Body of pancreas (tissue), 4 donors: ENCODE measurements at places on chromosomes 1 and 21.

GRCh38 chr1:93816970-93817678 is 61.9 kb downstream of the DNTTIP2 start:
- DNase-seq, result peak; percentile 52

- DNase-seq, result no peak
Measured at GRCh38 chr1:200528858-200529606, 91.5 kb downstream of the KIF14 start.

DNA sequence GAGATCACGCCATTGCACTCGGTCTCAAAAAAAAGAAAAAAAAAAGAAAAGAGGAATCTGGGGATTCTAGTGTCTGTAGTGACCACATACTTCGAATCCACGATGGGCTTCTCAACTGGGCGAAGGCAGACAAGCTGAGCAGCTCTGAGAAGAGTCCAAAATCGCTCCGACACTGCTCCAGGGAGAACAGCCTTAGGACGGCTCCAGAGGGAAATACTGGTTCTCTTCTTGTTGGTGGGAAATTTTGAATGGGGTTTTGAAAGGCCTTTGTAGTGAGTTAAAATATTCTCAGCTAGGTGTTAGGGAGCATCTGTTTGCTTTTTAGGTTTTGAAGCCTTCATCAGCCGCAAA is 18.3 kb upstream of the HJV start:
- no peak for DNase-seq

GRCh38 chr21:39094087-39094780 is 89.0 kb downstream of the PSMG1 start:
- no peak for DNase-seq

DNA sequence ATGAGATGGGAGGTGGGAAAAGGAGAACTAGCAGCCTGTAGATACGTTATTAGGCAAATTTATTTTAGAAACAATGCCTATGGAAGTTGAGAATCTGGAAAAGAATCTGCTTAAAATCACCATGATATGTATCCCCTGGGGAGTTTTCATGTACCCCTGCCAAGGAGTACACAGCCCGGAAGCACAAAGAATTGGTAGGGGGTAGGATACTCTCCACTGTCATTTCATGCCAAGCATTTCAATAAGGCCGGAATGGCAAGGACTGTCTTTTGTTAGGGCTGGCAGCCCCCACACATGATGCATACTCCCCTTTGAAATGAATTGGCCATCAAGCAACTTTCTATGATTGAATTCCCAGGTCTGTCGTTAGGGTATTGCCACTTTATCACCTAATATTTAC is 111.5 kb upstream of the APP start:
- DNase-seq, result no peak

GRCh38 chr1:116743535-116743934 is 10.7 kb upstream of the CD2 start:
- no peak for DNase-seq

GRCh38 chr1:30446095-30446494 is 277.3 kb downstream of the MATN1 start:
- no peak for DNase-seq

GRCh38 chr1:173333581-173333980 is 126.5 kb upstream of the TNFSF4 start:
- no peak for DNase-seq

DNA sequence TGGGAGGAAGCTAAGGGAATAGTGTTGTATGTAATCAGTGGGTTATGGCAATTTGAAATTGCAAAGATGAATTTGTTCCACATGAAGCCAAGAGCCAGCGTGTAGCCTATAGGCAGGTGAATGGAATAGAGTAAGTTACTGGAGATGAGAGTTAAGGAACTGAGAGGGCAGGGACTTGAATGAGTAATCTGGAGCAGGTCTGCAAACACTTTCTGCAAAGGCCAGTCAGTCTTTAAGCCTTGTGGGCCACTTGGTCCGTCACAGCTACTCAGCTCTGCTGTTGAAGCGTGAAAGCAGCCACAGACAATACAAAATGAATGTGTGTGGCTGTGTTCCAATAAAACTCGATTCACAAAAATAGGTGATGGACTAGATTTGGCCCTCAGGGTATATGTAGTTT is 29.2 kb downstream of the SZT2 start:
- DNase-seq, result no peak

GRCh38 chr1:40948741-40949443 is 30.6 kb upstream of the CTPS1 start:
- DNase-seq, result peak; percentile 72

DNA sequence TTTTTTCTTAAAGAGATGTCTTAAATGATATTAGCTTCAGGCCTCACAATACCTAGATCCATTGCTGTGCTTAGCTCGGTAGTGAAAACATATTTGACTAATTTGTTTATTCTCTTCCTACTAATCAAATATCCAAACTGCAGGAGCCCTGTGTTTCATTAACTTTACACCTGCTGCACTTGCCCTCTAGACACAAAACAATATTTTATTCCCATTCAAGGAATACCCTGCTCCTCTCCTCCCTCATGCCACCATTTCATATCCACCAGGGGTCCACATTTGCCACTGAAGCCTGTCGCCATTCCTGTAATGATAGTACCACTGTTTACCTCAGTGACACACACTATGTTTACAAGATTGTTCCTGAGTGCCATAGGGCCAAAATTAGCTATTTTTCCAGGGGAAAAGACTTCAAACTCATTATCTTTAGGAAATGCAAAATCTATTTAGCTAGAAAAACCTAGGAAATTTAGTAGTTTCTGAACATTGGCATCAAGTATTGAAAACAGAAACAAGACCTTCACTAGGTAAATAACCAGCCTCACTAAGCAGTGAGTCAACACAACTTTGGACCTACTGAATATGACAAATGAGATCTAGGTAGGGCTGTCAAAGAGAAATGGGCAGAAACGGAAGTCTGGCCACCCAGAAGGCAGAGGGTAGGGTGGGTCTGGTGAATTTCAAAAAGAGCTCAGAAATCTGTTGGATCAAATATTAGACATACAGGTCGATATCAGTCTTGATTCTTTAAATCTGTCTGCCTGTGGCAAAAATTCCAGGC is 134.6 kb upstream of the KCNK1 start:
- DNase-seq, result no peak

DNA sequence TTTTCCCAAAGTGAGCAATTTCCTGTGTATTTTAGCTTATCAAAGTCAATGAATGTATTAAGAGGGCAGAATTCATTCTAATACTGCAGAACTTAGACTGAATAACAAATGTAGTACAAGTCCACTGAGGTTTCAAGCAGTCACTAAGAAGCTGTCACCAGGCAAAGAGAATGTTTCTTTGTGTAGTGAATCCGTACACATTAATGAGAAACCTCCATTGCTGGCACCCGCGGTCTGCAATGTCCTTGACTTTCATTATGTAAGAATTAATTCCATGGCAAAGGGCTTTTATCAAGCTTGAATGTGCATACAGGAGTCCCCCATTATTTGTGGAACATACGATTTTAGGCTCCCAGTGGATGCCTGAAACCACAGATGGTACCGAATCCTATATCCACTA is 719.5 kb upstream of the TMPRSS15 start:
- no peak for DNase-seq

DNA sequence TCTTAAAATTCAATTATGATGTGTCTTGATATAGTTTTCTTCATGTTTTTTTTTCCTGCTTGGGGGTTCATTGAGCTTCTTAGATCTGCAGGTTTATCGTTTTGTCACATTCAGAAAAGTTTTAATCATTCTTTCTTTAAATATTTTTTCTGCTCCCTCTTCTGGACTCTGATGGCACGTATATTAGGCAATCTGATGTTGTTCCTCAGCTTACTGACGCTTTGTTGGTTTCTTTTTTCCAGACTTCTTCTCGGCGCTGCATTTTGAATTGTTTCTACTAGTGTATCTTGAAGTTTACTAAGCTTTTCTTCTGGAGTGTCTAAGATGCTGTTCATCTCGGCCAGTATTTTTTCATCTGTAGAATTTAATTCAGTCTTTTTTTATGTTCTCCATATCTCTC is 44.8 kb upstream of the FMOD start:
- no peak for DNase-seq

DNA sequence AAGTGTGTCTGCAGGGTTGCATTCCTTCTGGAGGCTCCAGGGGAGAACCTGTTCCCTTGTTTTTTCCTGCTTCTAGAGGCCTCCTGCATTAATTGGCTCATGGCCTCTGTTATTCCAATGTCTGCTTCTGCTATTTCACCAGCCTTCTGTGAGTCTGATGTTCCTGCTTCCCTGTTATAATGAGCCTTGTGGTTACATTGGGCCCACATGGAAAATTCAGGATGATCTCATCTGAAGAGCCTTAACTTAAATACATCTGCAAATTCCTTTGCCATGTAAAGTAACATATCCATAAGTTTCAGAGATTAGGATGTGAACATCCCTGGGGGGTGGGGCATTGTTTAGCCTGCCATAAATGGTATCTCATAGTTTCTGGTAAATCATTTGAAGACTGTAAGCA is 181.1 kb downstream of the RWDD3 start:
- DNase-seq, result no peak

DNA sequence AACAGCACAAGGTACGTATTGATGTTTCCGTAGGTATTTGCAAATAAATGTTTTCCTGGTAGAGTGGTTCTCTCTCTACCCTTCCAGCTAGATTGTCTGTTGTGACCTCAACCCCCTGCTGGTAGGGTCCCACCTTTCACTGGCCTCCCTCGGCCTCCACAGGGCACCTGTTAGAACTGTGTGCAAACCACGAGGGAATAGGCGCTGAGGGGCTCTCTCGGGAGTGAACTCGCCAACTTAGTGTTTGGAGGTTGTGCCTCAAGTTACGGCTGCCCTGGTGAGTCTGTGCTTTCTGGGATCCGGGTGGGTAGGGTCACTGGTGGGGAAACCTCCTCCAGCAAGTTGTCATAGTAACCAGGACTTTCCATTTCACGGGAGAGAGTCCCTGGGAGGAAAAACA is 204.7 kb upstream of the EDN2 start:
- DNase-seq, result no peak

GRCh38 chr1:186104459-186104858 is 270.6 kb downstream of the TPR start:
- no peak for DNase-seq

DNA sequence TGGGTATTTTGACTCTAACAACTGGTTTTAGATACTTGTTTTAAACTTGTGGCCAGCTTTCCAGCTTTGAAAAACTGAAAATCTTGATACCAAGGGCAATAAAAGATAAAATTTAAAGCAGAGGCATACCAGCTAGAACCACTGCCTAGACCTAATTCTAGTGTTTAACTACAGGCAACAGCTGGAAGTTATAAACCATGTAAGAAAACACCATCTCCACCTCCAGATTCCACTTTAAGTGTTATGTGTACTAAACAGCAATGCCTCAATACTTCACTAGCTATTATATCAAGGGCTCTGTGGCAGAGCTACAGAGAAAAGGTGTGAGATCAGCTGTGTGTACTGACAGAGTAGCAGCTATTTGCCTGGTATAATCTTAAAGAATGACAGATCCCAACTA is 69.5 kb downstream of the LPAR3 start:
- no peak for DNase-seq

DNA sequence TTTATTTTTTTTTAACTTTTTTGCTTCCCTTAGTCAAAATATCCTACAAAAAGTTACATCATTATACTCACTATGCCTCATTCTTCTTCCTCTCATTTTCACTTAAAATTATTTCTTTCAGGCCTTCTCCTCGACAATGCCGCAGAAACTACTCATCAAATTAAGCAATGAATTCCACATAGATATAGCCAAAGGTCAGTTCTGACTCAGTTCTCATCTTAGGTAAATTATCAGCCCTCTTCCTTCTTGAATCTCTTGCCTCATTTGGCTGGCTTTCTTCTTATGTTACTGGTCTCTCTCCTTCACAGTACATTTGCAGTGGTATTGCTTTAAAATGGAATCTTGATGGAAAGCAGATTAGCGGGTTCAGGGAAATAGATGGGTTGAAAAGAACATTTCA is 260.7 kb upstream of the BRINP3 start:
- no peak for DNase-seq

GRCh38 chr1:23527366-23527765 is 3.7 kb downstream of the E2F2 start:
- DNase-seq, result no peak

GRCh38 chr1:212613440-212614335 is 5.1 kb downstream of the ATF3 start:
- no peak for DNase-seq

- DNase-seq, result no peak
Measured at GRCh38 chr1:65229754-65230339, 79.5 kb upstream of the DNAJC6 start.

DNA sequence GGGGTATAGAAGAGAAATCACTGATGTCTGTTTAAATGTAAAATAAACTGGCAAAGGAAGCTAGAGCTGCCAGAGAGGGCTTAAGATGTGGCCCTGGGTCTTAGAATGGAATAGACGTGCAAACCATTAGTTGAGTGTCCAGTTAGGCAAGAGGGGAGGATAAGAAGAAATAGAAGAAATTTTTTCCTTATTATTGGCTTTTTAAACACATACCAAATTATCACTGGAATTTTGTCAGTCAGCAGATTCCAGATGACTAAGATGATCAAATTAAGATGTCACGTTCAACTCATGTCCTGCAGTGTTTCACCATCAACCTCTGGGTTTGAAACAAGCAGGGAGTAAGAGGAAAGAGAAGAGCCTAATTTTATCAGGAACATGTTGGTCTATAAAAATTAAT is 71.6 kb upstream of the C1orf21 start:
- DNase-seq, result no peak

GRCh38 chr1:23726686-23727085 is 16.6 kb upstream of the ELOA start:
- DNase-seq, result no peak

- no peak for DNase-seq
Measured at GRCh38 chr1:25732821-25733220, 67.2 kb upstream of the SELENON start.

- peak; percentile 67 for DNase-seq
Measured at GRCh38 chr1:201999625-202000238, 10.7 kb upstream of the ELF3 start.
